ENCODE measurements at places on chromosomes 7 and 10.

- no peak for DNase-seq
Observed at GRCh38 chr7:17580141-17580540, 281.7 kb downstream of the AHR start.

- DNase-seq = peak; percentile 74
Observed at GRCh38 chr10:75187961-75188426, 22.6 kb upstream of the VDAC2 start.

DNA sequence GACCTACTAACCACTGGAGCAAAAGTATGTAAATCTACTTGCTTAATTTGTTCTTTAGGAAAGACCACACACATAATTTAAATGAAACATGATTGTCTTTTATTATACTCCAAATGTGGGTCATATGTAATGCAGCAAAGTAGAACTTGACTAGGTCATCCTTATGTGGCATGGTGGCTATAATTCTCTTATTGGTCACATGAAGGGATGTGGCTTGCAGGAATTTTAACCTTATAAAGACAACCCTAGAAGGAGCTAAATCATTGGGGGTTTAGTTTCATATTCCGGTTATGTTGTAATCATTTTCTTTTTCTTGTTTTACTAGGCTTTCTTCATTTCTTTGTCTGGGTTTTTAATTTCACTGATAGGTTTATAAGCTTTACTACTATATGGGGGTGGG lies 93.9 kb downstream of the SEPTIN7 start:
- DNase-seq = no peak

- no peak for DNase-seq
Observed at GRCh38 chr7:107960272-107960671, 42.7 kb downstream of the LAMB1 start.

DNA sequence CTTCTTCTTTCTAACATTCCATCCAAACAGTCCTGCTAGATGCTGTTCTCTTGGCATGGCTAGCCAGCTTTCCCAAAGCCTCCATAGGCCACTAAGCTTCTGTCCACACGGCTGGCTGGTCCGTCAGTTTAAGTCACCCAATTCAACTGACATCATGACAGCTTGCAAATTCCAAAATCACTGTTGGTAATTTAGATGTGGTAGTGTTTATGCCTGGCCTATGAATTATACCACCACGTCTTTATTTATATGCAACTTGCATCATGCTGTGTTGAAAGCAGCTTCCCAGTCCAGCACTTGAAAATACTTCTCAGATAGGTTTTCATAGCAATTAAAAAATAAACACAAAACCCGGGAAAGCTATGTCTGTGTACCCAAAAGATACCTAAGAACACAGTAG lies 2.2 kb upstream of the VIM start:
- no peak for DNase-seq

DNA sequence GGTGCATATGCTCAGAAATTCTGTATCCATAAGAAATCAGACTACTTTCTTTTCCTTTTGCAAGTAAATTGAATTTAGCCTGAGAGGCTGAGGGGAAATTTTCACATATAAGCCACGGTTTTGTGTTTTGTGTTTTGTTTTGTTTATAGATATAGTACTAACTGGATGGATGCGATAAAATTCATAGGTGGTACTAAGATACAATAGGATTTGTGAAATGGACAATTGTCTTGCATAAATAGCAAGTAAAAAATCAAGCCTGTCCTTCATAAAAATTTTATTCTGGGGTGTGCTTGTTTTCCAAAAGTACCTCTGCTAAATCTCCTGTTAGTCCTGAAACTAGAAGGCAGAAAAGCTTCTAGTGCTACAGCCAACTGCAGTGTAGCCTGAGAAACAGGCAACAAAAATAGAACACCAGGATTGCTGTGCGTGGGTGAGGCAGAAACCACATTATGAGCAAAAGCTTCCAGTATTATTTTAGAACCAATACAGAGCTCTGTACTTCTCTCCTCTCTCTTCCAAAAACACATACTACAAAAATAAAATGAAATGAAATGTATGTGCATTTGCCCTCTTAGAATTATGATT lies 634 bp upstream of the HDAC9 start:
- no peak for DNase-seq

DNA sequence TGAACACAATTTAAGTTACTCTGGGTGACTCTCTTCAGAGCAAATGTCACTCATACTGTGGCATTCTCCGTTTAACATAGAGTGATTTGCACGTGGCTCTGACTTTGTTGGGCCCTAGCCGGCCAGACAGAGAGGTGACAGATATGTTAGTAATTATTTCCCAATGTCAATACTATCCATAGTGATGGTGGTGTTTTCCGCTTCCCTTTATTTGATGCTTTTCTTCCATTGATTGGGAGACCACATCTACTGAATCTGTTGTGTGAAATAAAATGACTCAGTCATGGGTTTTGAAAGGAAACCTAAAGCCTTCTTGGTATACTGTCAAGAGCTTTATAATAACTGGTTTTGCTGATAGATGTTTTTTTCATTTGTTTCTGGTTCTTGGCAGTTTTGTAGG lies 7.4 kb downstream of the AVL9 start:
- no peak for DNase-seq

GRCh38 chr10:118965645-118966044 lies 63.9 kb upstream of the NANOS1 start:
- DNase-seq = no peak

- no peak for DNase-seq
Observed at GRCh38 chr10:130936851-130937250, 374.7 kb downstream of the TCERG1L start.

DNA sequence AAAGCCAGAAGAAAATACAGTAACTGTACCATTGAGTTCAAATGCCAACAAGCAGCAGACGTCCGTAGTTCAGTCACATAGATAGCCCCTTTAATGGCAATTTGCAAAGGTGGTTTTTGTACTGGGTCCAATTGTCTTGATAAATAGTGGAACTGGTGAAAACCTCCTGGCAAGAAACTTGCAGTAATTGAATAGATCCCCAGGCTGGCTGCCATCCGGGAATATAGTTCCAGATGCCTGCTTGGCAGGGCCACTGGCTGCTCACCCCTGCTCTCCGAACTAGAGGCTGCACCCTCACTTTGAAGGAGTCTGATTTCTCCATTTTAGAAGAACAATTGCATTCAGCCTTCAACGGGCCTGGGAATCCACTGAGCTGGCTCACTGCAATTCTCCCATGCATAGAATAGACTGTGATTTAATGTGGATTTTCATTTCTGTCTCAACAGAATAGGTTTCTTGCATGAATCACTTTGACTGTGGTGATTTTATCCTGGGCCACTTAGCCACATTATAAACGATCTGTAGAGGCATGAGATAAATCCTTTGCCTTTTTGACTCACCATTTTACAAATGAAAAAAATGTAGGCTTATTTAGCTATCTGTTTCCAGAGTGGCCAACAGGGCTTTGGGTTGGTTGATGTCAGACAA lies 35.9 kb upstream of the ELMO1 start:
- no peak for DNase-seq

DNA sequence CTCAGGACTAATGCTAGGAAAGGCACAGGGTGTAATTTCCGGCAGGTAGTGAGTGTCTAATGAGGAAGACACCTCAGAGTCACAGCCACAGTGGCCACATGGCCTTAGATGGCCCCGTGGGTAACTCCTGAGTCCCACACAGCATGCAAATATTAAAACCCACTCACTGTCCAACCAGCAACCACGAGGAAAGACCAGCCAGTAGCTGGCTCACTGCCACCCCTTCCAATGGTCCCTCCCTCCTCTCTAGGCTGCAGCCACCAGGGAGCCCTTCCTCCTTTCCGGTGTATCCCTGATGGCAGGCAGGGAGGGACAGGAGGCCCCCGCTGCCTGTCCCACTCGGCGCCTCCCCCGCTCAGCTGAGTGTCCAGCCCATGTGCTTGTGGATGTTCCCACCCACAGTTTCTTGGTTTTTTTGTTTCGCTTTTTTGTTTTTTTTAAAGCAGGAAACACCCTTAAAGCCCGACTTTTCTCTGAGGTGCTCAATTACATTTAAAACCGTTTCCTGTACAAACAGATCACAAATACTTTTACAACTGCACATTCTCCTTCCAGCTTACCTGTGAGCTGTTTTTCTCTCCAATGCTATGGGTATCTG lies 9.2 kb downstream of the BNIP3 start:
- peak; percentile 50 for DNase-seq

- no peak for DNase-seq
Observed at GRCh38 chr7:41415471-41416207, 287.3 kb downstream of the INHBA start.

- peak; percentile 50 for DNase-seq
Observed at GRCh38 chr10:87635498-87636312, 24.0 kb upstream of the PAPSS2 start.

DNA sequence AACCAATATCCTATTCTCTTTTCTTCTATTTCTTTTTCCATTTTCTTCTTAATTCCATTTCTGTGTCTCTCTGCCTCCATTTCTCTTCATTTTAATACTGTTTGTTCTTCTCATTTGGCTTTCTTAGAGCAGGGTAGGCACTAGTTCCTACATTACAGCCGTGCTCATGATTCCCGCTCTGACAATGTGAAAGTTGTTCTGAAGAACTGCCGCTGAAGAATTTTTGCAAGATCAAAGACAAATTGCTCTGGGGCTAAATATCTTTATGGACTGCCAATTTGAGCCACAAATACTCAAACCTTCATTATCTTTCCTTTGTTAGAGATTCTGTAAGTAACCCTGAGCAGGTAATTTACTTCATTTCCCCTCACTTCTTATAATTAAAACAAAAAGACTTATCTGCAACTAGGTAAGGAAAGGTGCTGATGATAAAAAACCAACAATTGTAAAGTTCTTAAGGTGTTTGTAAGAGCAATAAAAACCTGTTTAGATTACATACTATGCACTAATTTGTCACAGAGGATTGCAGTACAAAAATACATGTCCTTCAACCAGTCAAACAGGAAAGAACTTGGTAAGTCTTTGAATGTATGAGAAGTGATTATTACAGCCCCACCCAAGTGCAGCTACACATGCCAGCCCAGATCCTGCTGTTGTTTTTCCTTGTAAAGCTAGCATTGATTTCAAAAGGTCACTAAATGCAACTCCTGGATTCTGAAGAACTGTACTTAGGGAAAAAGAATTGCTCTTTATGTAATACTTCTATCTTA lies 127.5 kb downstream of the COL28A1 start:
- no peak for DNase-seq

DNA sequence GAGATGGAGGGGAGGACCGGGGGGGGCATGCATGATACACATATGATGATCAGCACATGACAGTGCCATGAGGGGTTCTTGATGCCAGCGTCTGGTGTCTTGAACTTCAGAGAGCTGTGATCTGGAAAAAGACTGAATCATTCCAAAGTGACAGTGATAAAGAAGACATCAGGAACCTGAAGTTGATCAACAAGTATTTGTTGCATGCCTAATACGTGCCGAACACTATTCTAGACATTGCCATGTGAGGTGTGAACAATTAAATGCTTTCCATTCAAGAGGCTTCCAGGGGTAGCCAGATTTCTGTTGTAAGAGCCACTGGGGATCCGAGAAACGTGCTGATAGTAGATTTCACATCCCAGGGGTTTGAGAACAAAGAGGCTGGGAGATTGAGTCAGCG lies 6.2 kb downstream of the MCM10 start:
- DNase-seq = no peak

- DNase-seq = no peak
Observed at GRCh38 chr7:150665089-150665748, 20.3 kb upstream of the GIMAP2 start.

- DNase-seq = no peak
Observed at GRCh38 chr10:38147686-38148085, 53.5 kb downstream of the ZNF37A start.

DNA sequence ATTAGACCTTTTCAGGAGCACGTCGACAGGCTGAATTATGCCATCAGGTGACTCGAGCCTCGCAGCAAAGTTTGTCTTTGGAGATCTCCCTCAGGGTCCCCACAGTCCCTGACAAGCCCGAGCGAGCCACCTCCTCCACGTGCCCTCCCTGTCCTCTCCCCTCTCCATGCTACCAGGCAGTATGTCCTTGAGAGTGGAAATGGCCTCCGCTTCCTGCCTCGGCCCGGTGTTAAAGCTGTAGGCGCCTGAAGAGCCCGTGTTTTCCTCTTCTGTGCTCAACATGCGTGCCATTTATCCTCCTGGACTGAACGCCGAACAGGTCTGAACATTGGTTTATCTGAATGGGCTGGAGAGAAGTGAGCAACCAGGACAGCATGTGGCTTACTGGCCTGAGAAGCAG lies 82.6 kb downstream of the GPR26 start:
- no peak for DNase-seq

DNA sequence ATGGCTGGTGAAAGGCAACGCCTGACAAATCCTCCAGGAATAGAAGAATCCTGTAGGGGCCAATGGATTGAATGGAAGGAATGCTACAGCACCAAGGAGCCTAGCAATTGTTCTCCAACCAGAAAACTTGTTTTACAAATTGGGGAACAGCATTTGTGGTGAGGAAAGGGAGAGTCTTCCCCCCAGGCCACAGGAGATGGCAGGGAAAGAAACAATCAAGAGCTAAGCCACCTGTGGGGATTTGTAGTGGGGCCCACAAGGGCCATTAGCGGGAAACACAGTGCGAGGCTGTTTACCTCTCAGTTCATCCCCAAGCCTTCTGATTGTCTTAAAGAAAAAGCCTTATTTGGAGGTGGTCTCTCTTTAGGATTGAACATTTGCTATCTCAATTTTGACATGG lies 48.5 kb upstream of the KCNMA1 start:
- DNase-seq = no peak

GRCh38 chr7:159318682-159319351 lies 174.2 kb upstream of the VIPR2 start:
- no peak for DNase-seq

DNA sequence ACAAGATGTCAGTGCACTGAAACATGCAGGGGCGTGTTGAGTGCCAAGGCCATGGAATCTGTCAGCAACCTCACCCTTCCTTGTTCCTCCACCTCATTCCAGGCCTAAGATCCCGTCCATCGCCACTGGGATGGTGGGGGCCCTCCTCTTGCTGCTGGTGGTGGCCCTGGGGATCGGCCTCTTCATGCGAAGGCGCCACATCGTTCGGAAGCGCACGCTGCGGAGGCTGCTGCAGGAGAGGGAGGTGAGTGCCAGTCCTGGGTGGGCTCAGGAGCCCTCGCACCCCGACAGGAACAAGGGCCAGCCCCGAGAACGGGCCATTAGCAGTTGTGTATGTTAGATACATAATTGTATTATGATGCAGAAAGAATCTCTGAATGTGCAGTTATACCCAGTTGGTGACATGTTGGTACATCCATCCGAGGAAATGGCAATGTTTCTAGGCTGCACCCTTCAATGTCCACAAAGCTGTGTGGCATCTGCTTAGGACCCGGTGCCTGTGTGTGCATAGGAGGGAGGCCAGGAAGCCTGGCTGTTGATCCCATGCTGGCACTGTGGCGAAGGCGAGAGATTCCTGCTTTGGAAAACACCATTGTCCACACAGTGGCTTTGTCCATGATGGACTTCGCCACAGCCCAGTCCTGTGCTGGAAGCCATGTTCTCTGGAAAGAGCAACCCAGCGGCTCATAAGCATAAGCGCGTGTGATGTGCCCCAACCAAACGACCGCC lies 154.2 kb downstream of the EGFR start:
- no peak for DNase-seq

- DNase-seq = no peak
Observed at GRCh38 chr10:15369256-15370211, 1.6 kb downstream of the FAM171A1 start.

Data from activated CD4-positive, alpha-beta memory T cell treated with anti-CD3 and anti-CD28 coated beads, Interleukin-2, amount 10 ng/mL, durations not matched to agents 7 days and 5 days (primary cell).